ENCODE measurements at places on chromosomes 7 and 10.

DNA sequence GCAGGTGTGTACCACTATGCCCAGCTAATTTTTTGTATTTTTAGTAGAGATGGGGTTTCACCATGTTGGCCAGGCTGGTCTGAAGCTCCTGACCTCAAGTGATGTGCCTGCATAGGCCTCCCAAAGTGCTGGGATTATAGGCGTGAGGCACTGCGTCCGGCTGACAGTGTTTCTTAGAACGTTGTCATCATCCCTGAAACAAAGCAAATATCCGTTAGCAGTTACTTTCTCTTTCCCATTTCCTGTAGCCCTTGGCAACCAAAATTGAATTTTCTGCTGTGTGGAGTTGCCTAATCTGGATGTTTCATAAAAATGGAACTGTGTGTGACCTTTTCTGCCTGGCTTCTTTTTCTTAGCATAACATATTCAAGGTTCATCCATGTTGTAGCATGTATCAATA is 22.4 kb downstream of the ZNF33A start:
- DNase-seq: no peak

DNA sequence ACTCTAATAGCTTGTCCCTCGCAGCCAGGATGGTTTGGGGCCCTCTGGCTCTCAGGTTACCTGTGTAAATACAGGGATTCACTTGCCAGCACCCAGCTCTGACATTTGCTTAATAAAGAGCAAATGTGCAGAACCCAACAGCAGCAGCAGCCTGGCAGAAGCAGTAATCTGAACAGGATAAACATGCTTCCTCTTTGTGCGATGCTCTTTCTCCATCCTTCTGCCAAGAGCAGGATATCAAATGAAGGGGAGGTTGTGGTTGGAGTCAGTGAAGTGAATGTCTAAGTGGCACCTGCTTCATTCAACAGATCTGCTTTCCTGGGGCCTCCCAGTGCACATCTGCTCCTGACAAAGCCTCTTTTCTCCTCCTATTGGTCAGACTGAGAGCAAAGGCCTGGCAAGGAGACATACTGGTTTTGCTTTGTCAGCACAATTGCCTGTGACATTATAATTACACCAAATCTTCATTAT is 130.3 kb downstream of the NRF1 start:
- peak; percentile 24 for DNase-seq

GRCh38 chr10:1290071-1290471 is 233.9 kb downstream of the WDR37 start:
- no peak for DNase-seq

DNA sequence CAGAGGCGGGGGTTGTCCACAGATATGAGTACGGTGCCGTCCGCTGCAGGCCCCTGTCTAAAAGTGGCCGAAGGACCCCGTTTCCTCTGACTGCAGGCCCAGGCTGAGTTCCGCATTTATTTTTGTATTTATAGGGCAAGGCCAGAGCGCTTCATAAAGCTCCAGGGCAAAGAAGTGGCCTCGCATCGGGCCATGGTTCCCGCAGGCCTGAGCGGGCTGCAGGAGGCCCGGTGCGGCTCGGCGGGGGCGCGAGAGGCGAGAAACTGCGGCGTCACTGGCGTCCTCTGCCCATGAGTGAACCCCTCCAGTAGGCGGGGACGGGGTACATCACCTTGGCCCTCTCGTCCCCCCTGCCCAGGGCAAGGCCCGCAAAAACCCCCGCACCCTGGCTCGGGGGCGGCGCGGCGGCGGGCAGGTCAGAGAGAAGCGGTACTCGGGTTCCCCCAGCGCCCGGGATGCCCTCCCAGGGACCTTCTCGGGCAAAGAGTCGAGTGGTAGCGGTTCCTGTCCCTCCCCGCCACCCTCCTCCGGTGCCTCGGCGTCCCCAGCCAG is 355.7 kb downstream of the DNAJB6 start:
- peak; percentile 81 for DNase-seq

DNA sequence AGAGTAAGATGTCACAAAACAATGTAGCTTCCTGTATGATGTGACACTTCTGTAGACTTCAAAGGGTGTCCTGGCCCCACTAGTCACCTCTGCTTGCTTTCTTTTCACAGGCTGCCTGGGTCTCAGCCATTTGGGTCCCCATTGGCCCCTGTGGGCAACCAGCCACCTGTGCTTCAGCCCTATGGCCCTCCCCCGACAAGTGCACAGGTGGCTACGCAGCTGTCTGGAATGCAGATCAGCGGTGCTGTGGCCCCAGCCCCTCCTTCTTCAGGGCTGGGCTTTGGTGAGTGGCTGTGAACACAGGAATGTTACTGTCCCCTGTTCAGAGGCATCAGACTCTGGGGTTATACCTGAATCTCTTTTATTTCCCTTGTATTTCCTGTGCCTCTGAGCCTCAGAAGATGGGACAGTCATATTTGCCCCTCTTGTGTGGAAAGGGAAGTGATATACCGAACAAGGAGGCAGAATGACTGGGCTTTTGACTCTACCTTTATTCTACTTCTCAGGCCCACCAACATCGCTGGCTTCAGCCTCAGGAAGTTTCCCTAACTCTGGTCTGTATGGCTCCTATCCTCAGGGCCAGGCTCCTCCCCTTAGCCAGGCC is 15.4 kb downstream of the SEC24C start:
- no peak for DNase-seq

DNA sequence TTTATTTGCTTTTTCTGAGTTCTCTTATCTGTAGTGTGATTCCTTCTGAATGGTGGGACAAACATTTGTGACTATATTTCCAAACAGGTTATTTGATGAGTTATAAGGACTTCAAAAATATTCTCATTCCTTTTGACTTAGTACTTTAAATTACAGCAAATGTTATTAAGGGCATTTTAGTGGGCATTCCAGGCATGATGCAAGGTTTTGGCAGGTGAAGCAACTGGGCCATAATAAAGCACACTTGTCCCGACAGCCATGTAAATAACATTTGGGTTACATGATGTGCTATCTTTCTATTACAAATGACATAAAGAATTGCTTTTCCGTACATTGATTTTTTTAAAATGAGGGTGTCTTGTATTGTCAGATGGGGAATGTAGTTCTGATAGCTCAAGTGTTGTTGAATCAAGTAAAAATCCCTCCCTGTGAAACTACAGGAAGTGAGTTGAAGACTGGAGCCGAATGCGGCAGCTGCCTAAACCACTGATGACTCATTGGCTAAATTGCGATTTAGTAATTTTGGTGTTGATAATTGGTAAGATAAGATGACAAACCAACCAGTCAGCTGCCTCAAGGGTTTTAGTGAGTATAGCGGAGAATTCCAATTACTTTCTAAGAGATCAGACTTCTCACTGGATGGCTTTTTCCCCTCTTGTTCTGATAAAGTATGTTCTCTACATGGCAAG is 231.3 kb upstream of the NPY start:
- DNase-seq: no peak

GRCh38 chr7:112743811-112744210 is 46.4 kb downstream of the TMEM168 start:
- DNase-seq: no peak

GRCh38 chr10:124627866-124628675 is 116.1 kb downstream of the FAM53B start:
- no peak for DNase-seq

- DNase-seq: peak; percentile 23
Measured at GRCh38 chr7:138738114-138738513, 37.0 kb upstream of the SVOPL start.

DNA sequence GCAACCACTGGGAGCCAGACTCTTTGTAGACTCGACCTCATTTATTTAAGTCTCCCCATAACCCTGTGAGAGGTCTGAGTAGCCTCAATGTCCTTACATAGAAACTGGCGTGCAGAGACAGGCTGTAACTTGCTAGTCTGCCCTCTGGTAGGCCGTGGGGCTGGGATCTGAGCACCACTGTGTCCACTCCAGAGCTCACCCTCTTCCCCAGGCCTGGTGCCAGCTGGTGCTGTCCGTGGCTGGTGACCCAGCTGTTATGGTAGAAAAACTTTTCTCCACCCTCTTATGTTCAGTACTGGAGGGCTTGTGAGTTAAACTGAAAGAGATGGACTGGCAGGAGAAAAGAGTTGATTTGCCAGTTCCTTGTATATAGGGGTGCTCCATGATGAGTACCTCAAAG is 41.9 kb downstream of the ADAMTS14 start:
- DNase-seq: no peak

DNA sequence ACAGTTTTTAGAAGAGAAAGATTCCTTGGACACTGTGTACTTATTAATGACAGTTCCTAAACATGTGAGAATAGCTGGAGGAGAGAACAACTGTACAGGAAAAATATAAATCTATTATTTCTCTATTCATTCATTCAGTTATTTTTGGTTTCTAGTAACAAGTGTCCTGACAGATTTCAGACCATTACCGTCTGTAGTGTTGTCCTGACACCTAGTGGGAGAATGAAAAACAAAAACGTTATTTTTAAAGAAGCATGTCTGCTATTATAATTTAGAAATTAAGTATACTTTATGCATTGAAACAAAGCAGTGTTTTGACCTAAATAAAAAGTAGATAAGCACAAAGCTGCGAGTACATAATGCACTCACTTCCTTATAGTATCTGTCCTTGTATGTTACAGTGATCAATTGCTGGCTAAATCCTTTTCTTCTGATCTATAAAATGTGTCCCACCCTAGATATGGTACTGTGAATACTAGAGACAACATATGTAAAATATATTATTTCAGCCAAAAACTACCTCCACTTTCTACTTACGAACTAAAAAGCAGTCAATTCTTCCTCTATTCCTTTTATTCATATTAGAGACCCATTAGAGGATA is 575.6 kb downstream of the ARL4A start:
- no peak for DNase-seq

- peak; percentile 23 for DNase-seq
Measured at GRCh38 chr7:80145780-80146422, 11.3 kb downstream of the GNAI1 start.

DNA sequence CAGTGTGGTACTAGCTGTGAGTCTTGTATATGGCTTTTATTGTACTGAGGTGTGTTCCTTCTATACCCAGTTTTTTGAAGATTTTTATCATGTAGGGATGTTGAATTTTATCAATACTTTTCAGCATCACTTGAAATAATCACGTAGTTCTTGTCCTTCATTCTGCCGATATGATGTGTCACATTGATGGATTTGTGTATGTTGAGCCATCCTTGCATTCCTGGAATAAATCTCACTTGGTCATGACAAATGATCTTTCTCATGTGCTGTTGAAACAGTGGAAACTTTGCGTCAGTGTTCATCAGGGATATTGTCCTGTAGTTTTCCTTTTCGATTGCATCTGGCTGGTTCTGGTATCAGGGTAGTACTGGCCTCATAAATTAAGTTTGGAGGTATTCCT is 7.1 kb upstream of the PRKAR1B start:
- no peak for DNase-seq

DNA sequence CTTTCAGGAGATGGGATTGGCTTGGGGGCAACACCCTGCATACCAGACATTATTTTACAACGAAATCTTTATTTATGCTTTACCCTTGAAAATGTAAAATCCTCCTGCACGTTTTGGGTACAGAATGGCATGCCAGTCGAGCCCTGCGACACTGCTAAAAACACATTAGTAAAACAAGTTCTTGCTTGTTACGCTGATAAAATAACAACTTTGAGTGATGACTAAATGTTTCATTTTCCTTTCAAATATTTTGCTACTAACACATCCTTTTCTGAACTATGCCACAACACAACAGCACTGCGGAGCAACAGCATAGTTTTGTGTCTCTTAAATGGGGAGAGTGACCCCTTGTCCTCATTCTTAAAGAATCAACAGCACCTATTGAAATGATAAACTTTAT is 76.0 kb upstream of the SEMA3D start:
- DNase-seq: no peak

Data from retina (tissue), 1 donor.